CD4-positive, alpha-beta T cell treated with Interferon gamma for 1 hour (primary cell): ENCODE measurements at places on chromosomes 16 and 17.

GRCh38 chr16:56628486-56629350 is 3.1 kb downstream of the MT1E start:
- no peak for DNase-seq

DNA sequence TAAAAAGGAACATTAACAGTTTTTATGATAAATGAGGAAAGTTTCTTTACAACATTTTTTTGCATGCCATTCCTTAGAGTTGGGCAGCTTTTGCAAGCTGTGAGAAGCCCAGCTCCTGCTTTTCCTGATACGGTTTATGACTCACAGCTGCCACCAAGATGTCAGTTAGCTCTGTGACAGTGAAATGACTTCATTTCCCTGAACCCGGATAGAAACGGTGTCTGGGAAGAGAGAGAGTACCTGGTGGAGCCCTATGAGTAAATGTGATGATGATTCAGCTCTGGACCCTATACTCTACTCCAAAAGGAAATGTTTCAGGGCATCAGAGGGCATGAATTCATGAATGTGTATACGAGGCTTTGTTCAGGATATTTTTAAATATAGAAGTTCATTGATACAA is 366.3 kb upstream of the HSBP1 start:
- DNase-seq, result no peak

DNA sequence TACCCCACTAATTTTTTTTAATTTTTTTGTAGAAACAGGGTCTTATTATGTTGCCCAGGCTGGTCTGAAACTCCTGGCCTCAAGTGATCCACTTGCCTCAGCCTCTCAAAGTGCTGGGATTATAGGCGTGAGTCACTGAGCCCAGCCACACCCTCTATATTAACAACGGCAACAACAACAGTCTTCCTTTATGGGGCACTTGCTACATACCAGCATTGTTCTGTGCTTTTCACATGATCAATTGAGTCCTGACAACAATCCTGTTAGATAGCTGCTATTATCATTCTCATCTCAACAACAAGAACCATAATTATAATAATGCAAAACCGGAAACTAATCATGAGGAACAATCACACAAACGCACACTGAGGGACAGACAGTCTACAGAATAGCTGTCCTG is 12.6 kb upstream of the ARL5C start:
- no peak for DNase-seq

DNA sequence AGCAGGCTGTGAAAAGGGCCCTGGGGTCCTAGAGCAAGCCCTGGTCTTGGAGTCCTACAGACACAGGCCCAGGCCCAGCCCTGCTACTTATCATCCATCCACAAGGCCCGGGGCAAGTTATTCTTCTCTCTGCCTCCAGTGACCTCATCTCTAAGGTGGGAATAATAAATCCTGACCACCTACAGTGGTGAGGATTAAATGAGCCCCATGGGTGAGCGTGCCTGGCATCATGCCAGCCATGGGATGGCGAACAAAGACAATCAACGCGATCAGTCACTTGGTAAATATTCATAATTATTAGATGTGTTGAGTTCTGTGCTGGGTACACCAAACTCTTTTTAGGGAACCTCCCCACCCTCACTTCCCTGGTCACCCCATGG is 5.5 kb downstream of the KRT15 start:
- DNase-seq, result no peak

DNA sequence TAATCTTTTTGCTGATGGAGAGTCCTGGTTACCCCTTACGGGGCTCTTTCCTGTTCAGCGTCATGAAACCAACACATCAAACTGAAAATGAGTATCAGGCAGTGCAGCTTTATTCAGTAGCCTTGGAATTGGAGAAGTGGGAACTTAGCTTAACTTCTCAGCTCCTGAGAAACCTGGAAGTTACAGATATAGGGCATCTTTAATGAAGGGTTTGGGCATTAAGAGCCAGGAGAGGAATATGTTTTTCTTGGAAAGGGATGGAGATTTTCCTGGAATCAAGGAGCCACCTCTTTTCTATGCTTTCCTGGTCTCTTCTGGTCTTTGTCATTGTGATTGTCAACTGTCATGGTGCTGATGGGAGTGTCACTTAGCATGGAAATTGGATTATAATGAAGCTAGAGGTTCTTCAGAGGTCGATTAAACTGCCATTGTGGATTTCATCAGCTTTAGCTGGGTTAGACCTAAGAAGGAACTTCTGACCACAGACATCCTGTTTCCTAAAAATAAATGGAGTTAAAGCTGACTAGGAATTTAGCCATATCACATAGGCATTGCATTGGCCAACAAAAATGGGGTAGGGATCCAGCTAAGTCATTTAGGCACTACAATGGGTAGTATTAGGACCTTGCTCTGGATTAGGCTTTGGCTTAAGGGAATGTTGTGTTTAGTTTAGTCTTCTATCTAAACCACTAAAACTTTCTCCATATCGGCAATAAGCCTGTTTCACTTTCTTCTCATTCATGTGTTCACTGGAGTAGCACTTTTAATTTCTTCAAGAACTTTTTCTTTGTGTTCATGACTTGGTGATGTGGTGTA is 186.4 kb downstream of the BCAS3 start:
- DNase-seq, result no peak

DNA sequence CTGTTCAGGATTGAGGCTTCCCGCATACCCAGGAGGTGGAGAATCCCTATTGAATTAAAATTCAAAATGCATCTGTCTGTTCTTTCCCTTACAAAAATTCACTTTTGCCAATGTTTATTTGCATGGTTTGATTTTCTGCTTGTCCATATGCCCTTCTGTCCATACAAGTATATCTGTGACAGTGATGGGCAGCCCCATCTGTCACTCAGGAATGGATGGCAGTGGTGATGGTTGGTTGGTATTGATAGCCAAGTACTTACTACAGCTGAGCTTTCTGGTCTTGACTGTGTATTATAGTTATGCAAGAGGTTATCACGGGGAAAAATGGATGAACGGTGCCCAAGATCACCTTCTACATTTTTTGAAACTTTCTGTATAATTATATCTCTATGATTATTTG is 171.0 kb downstream of the RBFOX1 start:
- no peak for DNase-seq

- no peak for DNase-seq
Observed at GRCh38 chr16:81261049-81261648, 22.7 kb downstream of the BCO1 start.

GRCh38 chr17:15233022-15233805 is 31.9 kb downstream of the PMP22 start:
- peak; percentile 20 for DNase-seq

- DNase-seq, result peak; percentile 76
Observed at GRCh38 chr16:68005786-68006286, 6.6 kb upstream of the DPEP2 start.

GRCh38 chr16:47944589-47944988 is 211.2 kb downstream of the ABCC12 start:
- no peak for DNase-seq

DNA sequence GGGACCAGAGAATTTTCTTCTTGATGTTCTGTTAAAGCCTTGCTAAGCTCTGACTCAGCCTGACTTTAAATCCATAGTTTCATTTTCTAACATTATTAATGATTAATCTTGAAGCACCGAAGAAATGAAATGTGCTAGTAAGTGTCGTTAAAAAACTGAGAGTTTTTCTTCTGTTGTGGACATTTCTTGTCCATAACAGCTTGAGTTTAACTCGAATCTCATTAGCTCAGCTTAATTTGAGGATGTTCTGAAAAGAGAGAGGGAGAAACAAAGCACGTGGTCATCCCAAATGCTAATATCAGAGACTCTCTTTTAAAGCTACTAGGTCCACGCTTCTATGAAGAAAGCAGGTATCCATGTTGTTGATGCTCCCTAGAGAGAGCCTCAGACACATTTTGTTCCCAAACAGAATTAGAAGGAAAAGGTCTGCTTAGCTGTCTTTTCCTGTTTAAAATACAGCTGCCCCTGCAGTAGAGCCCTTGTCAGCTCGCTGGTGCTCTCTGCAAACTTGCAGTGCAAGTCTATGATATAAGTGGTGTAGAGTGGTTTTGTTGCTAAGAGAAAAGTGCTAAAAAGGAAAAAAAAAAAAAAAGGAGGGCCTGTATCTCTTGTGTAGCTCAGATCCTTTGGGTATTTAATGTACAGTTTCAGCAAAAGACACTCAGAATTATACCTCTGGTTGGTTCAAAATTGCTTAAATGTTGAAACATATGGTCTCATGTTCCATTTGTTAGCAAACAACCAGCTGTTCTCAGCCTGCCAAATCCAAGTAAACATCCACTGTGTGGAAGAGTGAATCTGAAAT is 191.1 kb upstream of the TBX2 start:
- no peak for DNase-seq

DNA sequence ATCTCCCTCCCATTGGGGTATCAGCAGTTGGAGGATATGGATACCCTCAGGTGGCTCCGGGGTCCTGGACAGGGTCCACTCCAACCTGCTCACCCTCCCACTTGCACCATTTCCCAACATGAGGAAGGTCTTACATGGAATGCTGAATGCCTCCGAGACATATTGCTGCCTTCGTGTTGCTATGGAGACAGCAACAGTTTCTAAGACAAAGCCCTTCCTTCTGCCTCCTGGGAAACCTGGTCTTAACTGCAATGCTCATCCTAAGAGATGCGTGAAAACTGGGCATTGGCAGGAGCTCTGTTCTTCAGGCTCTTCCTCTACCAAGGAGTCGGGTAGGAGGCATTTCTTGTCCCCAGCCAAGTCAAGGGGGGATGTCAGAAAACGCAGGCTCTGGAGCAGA is 45.2 kb downstream of the ST3GAL2 start:
- DNase-seq, result no peak

DNA sequence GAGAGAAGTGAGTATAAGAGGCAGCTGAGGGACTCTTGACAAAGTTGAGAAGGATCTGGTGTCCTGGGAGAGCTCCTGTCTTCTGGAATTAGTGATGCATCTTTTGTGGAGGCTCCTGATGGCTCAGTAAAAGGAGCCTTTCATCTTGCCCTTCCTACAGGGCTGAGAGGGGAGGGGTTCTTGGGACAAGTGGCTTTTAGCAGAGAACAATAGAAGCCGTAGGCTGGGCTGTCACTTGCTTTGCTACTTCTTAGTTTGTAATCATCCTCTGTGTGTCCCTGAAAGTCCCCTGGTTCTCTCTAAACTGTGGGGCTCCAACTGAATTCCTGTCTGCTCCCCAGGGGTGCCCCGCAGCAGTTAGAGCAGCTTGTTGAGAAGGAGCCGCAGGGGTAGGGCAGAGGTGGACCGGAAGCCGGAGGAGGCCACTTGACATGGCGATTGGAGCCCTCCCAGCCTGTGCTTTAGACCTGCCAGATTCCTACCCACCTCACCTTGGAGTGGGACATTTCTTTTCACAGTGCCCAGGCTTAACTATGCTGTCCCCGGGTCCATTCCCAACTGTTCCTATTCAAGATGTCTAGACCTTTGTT is 85.1 kb downstream of the PRKCA start:
- DNase-seq, result no peak

DNA sequence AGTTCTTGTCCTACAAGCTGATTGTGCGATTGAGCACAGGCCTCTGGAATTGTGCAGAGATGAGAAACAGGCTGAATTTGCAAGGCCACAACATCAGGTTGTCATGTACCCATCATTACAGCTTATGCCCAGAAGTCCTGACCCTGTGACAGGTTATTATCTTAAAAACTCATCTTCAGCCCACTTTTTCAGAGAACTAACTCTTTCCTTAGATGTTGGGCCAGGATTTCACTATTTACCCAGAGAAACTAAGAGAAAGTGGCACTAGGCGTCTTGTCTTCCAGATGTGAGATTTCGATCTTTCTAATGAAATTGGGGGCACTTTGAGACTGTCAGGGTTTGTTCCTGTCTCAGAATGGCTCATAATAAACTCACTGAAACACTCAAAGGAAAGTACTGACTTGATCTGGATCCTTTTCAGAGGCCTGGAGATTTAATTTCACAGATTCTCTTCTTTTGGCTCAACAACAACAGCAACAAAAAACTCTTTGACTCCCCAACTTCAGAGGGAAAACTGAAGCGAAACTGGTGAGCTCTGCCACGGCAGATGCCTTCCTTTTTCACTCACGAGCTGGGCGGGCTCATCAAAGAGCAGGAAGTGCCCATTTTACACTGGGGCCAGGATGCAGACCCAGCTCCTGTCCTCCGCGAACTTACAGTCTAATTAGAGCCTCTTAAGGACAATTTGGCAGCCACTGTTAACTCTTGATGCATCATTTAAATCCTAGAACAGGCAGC is 17.7 kb upstream of the SLC12A3 start:
- DNase-seq, result peak; percentile 15

- no peak for DNase-seq
Observed at GRCh38 chr16:88482630-88483391, 29.7 kb downstream of the ZFPM1 start.
